NCI-H1417 treated with DMSO at 0.1 percent for 48 hours (cell line): ENCODE measurements at places on chromosomes 5 and 9.

DNA sequence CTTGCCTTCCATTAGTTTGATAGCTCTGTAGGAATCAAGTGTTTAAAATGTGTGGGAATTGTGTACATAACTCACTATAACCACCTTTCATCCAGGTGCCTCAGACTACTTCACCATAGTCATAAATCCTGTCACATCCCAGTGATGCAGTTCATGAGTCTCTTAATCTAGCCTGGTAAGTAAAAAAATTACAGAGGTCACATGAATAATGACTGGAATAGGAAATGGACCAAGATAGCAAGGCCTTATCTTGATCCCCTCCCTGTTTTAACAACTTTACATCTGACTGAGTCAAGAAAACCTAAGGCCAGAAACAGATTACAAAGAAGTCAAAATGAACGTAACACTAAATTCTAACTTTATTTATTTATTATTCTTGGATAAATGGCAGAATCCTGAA is 1.5 kb upstream of the RNF145 start:
- DNase-seq = no peak

- DNase-seq = no peak
Observed at GRCh38 chr9:14661421-14662059, 31.7 kb downstream of the ZDHHC21 start.

DNA sequence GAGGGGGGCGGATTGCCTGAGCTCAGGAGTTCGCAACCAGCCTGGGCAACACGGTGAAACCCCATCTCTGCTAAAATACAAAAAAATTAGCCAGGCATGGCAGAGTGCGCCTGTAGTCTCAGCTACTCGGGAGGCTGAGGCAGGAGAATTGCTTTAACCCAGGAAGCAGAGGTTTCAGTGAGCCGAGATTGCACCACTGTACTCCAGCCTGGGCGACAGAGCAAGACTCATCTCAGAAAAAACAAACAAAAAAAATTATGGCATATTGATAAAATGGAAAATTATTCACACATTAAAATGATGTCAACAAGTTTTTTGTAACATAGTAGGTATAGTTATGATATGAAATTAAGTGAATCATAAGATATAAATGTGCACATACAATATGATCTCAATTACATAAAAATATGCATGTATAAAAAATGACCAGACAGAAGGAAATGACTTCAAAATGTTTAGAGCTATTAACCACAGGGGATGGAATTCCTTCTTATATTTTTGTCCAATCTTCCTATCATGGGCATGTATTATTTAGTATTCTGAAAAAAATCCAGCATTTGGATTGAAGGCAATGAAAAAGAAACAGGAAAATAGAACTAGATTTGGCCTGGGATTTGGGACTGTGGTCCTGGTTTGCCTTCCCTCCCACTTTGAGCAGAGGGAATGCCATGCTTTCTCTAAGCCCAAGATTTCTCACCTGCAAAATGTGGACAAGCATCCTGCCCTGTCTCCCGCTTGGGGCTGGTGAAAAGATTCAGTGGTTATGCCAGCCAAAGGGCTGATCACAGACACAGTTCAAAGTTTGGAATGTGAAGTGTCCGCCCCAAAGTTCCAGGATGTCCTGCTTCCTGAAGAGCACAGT is 19.5 kb downstream of the SPAAR start:
- DNase-seq = no peak

- DNase-seq = no peak
Observed at GRCh38 chr5:58885260-58885659, 302.4 kb downstream of the RAB3C start.

DNA sequence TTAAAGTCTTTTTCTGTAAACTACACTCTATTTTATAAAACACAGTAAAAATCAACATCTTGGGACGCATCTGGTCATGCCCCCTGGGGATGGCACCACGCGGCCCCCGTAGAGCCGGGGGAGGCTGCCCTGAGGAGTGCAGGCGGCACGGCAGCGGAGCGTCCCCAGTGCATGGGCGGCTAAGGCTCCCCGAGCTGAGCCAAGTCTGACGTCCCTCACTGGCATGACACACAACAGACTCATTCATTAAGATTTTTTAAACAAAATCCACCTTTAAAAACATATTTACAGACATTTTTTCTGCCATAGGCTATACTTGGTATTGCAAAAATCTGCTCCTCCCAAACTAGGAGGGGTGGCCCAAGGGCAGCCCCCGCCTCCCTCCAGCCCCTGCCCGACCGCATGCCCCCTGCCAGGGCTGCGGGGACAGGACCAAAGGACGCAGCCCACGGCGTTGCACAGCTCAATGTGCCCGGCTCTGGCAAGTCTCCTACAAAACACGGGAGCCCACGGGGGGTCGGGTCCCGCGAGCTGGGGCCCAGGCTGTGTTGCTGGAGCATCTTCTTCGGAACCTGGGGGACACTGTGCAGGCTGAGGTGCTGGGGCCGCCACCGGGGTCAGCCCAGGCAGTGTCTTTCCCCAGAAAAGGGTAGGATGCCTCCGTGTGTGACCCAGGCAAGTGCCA is 11.8 kb upstream of the SEC16A start:
- no peak for DNase-seq

GRCh38 chr9:75653335-75653734 is 237.1 kb upstream of the PCSK5 start:
- DNase-seq = no peak

DNA sequence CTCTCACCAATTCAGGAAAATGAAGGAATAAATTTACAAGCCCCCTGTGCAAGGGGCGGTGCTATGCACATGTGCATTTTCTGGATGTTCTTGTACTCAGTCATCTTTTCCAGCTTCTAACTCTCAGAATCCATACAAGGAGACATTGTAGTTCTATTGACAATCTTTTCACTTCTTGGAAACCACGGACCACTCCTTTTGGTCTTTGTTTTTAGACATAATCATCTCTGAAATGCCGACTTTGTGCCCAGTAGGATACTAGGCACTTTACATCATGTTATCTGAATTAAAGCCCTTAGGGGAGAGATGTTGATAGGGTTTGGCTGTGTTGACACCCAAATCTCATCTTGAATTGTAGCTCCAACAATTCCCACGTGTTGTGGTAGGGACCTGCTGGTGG is 322.6 kb upstream of the WWC1 start:
- DNase-seq = no peak

GRCh38 chr5:37722236-37723161 is 117.3 kb downstream of the GDNF start:
- no peak for DNase-seq

DNA sequence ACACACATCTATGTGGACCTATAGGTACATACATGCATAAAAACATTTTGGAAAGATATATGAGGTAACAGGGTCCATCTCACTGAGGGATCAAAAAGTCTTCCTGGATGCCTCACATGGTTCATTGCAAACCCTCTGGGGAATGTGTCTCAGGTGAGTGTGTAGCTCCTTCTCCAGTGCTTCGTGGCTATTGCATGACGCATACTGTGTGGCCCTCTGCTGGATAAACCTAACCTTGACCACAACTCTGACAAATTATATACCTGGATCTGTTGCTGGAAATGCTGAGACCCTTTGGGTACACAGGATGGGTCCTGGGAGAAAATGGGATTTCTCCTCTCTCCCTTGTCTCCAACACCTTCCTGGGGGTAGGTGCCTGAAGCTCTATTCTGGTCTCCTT is 91.9 kb downstream of the JAKMIP2 start:
- DNase-seq = no peak

GRCh38 chr5:26295541-26295940 is 742.8 kb downstream of the CDH9 start:
- no peak for DNase-seq

GRCh38 chr9:105026451-105026850 is 98.5 kb upstream of the ABCA1 start:
- DNase-seq = no peak
